ENCODE measurements at places on chromosomes 16 and 17.

GRCh38 chr17:31224366-31224765 lies 72.7 kb downstream of the OMG start:
- DNase-seq = no peak

DNA sequence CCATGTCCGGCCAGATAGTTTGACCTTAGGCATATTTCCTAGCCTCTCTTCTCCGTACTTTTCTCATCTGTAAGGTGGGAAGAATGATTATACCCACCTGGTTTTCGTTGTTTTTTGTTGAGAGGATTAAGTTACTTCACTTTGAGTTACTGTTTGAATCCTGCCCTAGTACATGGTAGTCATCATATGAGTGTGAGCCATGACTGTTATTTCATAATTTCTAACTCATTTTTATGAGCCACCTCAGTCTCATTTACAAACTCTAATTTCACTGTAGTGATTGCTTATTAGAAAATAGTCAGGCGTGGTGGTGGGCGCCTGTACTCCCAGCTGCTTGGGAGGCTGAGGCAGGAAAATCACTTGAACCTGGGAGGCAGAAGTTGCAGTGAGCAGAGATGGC lies 45.1 kb downstream of the YPEL2 start:
- DNase-seq = no peak

DNA sequence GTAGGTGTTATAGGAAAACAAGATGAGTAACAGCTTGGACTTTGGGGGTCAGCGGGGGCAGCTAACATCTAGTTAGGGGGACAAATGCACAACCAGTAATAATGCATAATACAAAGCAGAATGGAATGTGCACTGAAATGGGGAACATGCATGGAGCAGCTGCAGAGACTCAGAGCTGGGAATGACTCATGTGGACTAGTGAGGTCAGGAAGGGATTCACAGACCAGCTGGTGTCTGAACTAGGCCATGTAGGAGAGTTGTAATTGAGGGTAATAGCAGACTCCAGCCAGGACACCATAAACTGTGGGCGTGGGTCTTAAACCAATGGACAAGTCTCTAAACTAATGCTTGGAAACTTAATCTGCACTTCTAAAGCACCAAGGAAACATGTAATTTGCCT lies 176.8 kb upstream of the ASIC2 start:
- no peak for DNase-seq

GRCh38 chr16:86354641-86355513 lies 155.4 kb upstream of the FOXF1 start:
- DNase-seq = no peak

DNA sequence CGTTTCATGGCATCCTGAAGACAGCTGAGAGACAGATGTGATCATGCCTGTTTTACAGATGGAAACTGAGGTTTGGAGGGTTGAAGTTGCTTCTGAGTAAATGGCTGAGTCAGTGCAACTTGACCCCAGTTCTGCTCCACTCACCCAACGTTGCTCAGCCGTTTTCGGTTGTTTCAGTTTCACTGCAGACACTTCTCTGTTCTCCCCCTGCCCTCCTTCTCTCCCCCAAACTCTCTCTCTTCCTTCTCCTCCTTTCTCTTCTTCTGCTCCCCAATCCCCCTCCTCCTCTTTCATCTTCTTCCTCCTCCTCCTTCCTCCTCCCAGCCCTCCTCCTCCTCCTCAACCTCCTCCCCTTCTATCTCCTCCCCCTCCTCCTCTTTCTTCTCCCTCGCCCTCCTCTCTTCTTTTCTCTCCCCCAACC lies 9.4 kb upstream of the CEP20 start:
- no peak for DNase-seq

DNA sequence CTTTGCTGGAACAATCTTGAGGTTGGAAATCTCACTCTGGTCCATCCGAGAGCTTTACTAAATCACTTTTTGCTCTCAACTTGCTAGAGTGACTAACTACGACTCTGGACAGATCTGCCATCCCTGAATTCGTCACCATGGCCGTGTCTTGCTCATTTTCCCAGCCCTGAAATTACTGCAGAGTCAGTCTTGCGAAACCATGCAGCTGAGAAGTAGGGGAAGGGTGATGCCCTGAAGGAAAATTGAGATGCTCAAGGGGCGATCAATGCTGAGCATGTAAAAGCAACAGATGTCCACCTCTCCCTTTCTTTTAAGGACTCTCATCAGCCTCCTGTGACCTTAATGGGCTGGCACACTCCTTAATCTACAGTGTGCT lies 18.8 kb downstream of the PCTP start:
- DNase-seq = no peak

- no peak for DNase-seq
Measured at GRCh38 chr16:27328937-27329336, 15.2 kb downstream of the IL4R start.

GRCh38 chr16:68646953-68647659 lies 2.0 kb downstream of the CDH3 start:
- DNase-seq = no peak

DNA sequence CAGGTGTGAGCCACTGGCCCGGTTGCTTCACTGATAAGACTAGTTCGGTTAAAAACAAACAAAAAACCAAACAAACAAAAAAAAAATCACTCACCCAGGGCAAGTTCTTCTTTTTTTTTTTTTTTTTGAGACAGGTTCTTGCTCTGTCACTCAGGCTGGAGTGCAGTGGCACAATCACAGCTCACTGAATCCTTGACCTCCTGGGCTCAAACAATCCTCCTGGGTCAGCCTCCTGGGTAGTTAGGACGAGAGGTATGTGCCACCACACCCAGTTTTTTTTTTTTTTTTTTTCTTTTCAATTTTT lies 119.5 kb upstream of the CORO6 start:
- no peak for DNase-seq

GRCh38 chr16:85316944-85317343 lies 204.7 kb upstream of the CIBAR2 start:
- no peak for DNase-seq

DNA sequence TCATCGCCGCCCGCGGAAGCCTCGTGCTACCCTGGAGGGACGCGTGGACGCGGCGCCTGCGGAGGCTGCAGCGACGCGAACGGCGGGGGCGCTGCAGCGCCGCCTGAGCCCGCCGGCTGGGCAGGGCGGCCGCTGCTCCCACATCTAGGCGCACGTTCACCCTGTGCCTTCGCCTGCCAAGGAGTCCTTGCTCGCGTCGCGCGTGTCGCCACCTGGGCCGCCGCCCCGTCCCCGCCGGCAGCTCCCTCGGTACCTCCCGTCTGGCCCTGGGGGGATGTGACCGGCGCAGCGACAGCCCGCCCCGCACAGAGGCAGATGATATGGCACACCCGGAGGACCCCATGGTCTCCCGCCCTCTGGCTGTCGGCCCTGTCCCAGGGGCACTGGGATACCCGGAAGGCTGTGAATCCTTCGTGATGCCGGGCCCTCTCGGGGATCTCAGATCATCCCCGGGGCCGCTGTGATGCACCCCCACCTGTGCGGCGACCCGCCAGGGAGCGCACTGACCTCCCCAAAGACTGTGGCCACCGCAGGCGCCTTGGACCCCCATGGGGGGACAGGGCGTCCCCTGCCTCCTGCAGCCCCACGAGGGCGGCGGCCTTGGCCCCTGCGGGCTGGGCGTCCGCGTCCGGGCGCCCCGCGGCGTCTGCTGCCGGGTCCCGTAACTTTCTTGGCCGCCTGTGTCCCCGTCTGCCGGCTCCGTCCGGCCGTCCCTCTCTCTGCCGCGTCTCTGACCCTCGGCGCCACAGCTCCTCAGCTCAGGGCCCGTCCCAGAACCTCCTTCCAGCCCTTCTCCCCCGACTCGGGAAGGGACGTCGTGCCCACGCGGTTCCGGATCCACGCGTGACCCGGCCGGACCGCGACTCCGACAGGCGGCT lies 689 bp upstream of the TBC1D24 start:
- peak; percentile 37 for DNase-seq

Measured in stimulated activated CD4-positive, alpha-beta T cell treated with anti-CD3 and anti-CD28 coated beads, Interleukin-15, amount 100 ng/mL, for 1 hour (primary cell).